ENCODE measurements at places on chromosomes 3 and 15.

DNA sequence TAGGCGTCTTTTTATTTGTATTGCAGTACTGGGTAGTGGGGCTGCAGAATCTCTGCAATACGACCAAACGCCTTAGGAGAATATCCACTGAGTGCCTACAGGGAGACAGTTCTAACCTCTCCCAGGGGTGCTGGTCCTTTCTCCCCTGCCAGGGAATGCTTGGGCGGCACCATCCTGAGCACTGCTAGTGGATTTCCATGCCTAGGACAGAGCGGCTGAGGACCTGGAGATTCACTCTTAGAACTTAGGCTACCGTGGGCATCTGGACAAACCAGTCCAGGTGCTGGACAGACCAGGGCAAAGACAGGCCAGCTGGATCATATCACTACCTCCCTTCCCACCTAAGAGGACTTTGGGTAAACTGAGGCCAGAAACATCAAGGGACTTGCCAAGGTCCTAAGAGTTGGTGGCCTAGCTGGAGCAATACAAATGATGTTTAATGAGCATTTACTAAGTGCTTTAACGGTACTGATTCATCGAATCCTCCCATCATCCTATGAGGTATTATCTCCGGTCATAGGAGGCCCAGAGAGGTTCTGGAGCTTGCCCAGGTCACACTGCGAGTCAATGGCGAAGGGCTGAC is 902 bp downstream of the TMEM44 start:
- no peak for DNase-seq

- no peak for DNase-seq
These were observed 23.2 kb downstream of the ATXN7 start for GRCh38 chr3:63886858-63887257.

DNA sequence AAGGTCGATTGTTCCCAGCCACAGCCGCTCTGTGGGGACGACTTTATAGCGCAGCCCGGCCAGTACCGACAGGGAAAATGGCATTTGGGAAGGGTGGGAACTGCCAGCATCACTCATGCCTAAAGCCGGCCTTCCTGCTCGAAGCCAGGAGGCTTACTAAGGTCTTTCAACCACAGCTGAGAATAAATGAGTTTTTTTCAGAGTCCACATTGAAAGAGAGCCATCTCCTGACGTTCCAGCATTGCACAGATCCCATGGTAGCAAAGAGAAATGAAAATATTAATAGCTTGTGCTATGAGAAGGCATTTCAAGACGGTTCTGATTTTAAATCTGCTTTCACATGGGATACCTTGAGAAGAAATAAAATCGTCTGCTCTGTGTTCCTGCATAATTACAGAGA is 230.2 kb upstream of the IGF1R start:
- DNase-seq = no peak

DNA sequence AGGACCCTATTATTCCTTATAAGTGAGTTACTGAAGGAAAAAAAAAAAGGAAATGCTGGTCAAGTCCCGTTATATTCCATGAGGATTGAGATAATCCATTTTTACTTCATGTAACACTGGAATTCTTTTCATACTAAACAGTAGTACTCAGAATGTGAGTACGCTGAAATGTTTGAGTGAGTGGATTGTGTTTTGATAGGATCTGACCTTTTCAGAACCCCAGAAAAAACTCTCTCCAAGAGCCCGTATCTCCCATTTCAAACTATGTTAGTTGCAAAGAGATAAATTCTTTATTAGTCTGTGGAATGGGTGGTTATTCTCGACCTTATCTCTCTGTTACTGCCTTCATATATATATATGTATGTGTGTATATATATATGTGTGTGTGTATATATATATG is 2.5 kb upstream of the LPP start:
- no peak for DNase-seq

DNA sequence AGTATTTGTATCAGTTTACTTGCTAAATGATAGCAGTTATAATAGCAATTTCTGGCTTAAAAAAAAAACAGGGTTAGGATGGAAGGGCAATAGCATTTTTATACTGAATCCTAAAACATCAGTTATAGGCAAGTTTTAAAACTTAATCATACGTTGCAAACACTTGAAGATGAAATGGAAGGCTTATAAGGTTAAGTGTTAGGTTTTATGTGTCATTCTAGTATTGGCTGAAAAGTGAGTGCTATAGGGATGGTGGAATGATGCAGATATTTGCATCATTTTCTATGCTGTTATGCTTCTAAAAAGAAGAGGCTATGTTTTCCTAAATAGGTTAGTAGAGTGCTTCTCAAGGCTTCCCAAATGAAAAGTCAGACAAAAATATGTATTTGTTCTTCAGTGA is 23.3 kb downstream of the ARIH1 start:
- DNase-seq = no peak

GRCh38 chr15:38705436-38706219 is 141.0 kb upstream of the RASGRP1 start:
- DNase-seq = no peak

- DNase-seq = no peak
These were observed 104.6 kb downstream of the LRIG1 start for GRCh38 chr3:66396161-66396760.

GRCh38 chr3:27715454-27715806 is 6.7 kb downstream of the EOMES start:
- DNase-seq = no peak

DNA sequence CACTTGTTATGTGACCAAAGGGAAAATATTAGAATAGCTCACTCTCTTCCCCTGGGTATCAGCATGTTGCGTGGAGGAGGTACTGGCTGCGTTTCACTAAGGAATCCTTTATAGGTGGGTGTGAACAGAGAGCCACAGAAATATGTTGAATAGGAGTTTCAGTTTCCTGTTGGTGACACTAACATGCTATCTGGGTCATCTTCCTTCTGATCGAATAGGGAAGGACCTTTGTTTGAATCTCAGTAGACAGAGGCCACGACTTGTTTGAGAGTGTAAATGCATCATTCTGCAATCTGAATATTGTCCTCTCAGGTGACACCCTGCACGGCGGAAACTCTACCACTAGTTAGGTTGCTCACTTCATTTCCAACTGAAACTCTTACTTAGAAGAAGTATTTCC is 157.9 kb upstream of the SLC2A2 start:
- no peak for DNase-seq

DNA sequence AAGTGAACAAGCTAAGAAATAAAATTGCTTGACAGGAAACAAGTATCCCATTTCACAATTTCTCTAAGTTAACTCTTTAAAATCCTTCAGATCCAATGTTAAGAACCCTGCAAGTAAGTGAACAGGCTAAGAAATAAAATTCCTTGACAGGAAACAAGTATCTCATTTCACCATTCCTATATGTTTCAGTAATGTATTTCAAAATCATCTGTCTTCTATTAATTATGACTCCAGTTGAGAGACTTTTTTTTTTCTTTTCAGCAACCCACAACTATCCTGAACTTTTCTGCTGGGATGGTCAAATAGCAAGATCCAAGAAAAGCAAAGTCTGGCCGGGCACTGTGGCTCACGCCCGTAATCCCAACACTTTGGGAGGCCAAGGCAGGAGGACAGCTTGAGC is 2.4 kb upstream of the SLC12A6 start:
- no peak for DNase-seq

DNA sequence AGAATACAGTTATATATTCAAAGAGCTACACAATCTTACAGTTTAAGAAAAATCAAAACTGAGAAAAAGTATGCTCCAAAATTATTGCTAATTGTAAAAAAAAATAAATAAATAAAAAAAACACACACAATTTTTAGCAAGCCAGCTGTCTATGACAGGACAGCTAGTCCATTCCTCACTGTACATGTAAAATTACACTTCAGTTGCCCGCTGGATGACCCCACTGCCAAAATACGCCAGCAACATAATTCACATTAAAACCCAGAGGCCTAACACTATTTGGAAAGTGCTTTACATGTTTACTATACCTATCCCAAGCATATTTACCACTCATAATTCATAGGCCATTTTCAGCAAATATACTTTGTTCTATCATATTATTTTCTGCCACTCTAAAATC is 5.8 kb downstream of the MYO9A start:
- no peak for DNase-seq

DNA sequence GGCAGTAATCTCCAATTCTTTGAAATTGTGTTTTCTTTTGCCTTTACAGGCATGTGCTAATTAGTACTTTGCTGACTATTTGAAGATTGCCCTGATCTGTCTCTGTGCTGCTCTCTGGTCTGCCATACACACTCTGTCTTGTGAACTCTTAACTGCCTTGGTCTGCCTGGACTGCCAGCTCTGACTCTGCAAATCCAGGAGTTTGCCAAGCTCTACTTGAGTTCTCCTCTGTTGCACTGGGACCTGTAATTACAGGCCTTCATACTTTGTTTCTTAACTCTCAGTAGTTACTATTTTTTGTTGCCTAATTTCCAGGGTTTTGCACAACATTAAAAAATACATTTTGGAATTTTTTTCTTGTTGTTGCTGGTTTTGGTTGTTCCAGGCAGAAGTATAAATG is 155.0 kb downstream of the RSRC1 start:
- no peak for DNase-seq

GRCh38 chr3:32372213-32372490 is 19.5 kb upstream of the CMTM7 start:
- no peak for DNase-seq

DNA sequence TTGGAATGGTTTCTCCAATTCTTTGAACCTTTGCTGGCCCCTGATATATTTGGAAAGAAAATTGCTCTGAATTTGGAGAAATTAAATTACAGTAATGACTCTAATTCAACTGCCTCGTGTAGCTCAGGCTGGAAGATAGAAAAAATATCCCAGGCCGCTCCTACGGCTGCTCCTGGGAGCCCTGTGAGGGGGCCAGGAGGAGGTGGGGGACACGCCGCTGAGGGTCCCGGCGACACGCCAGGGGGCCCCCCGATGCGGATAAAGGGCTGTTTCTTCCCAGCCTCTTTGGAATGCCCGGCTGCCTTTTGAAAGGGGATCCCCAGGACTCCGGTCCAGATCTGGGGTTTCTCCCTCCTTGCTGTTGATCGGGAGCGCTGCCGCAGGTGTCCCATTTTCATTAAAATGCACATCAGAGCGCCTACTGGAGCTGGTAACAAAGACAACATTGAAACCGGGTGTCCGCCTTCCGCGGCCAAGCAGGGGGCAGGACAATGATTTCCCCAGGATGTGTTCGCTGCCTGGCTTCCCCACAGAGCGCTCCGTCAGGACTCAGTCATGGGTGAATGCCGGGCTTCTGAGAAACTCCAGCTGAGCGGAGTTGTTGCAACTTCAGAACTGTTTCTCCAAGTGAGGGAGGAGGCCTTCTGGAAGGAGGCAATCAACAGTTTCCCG is 200.1 kb upstream of the KBTBD8 start:
- no peak for DNase-seq

- no peak for DNase-seq
These were observed 468.6 kb downstream of the CNTN6 start for GRCh38 chr3:1561427-1561826.

- no peak for DNase-seq
These were observed 34.9 kb downstream of the CP start for GRCh38 chr3:149186721-149187120.

GRCh38 chr15:59237924-59238331 is 31.3 kb downstream of the LDHAL6B start:
- no peak for DNase-seq

DNA sequence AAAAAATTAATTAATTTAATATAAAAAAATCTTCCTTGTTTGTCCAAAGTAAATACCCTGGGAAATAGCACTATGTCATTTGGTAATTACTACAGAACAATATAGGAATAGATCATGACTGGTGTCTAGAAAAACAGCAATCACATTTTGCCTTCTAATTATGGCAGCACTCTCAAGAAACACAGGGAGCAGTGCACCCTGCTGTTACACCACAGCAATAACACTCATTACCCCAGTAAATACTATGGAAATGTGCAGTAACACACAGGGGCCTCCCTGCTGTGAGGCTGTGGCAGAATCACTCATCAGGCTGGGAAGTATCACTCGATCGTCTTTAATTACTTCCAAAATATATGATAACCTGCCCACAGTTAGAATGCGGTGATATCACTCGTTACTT is 646.0 kb downstream of the TUSC7 start:
- DNase-seq = no peak

GRCh38 chr3:45976191-45977091 is 19.2 kb downstream of the FYCO1 start:
- DNase-seq = no peak

GRCh38 chr3:88984256-88984655 is 123.2 kb upstream of the EPHA3 start:
- no peak for DNase-seq

GRCh38 chr15:28980709-28981350 is 95.1 kb downstream of the APBA2 start:
- DNase-seq = no peak

- no peak for DNase-seq
These were observed 107.5 kb downstream of the EOMES start for GRCh38 chr3:27614592-27614991.

GRCh38 chr15:81643771-81644170 is 269.8 kb upstream of the TMC3 start:
- no peak for DNase-seq

DNA sequence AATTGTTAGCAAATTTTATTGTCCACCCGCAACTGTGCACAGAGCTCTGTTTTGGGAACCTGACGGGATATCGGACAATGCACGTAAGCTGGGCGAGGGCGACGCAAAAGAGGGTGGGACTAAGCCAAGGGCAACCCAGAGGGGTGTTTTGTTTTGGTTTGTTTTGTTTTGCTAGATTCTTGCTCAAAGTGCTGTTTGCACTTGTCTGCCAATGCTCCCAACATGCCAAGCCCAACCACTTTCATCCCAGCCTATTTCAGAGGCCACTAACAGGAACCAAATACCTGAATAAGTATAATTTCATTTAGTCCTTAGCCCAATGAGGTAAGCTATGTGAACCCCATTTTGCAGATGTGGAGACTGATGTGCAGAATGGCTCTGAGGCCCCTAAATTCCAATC is 9.7 kb upstream of the CMTM7 start:
- DNase-seq = no peak

- no peak for DNase-seq
These were observed 359.8 kb downstream of the LPP start for GRCh38 chr3:188513662-188514328.

- no peak for DNase-seq
These were observed 94.7 kb upstream of the TGFBR2 start for GRCh38 chr3:30511524-30512251.

- DNase-seq = no peak
These were observed 253.6 kb downstream of the CNTN6 start for GRCh38 chr3:1346386-1346785.

GRCh38 chr3:66113542-66113941 is 74.8 kb upstream of the MAGI1 start:
- no peak for DNase-seq

GRCh38 chr3:127964816-127965215 is 49.8 kb downstream of the KBTBD12 start:
- no peak for DNase-seq

DNA sequence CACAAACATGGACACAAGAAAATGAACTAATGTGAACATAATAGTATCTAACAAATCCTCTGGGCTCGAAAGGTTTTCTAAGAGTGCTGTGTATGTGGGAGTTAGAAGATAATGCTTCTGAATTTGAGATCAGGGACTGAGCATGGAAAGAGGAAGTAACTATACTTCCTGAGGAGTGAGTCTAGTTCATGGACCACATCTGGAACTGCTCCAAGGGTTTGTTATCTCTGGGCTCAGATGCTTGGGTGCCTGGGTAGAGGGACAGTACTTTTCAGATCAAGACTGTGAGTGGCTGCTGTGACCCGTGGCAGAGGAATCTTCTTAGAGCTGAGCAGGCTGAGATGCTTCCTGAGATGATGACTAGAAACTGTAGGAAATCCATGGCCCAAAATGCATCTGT is 28.5 kb downstream of the TBC1D23 start:
- DNase-seq = no peak

All from natural killer cell treated with Interleukin-12 subunit alpha and Interleukin-12 subunit beta and Interleukin-15 and Interleukin-18, amount 100 ng/mL, for 72 hours (primary cell).